ENCODE measurements at places on chromosomes 12 and 14. TPM values are rescaled to one million over a fixed set of nuclear protein-coding genes. Genes with fewer than 3 reads are reported as not detected.

GRCh38 chr12:106078358-106079010 lies 60.3 kb downstream of the NUAK1 start:
- no peaks in the 10 kb centered on the region for H3K4me1 ChIP-seq
- H3K36me3 ChIP-seq, result no peaks in the 10 kb centered on the region
- H3K27ac ChIP-seq, result no peak overlapping the region
- H3K4me3 ChIP-seq, result no peak overlapping the region

DNA sequence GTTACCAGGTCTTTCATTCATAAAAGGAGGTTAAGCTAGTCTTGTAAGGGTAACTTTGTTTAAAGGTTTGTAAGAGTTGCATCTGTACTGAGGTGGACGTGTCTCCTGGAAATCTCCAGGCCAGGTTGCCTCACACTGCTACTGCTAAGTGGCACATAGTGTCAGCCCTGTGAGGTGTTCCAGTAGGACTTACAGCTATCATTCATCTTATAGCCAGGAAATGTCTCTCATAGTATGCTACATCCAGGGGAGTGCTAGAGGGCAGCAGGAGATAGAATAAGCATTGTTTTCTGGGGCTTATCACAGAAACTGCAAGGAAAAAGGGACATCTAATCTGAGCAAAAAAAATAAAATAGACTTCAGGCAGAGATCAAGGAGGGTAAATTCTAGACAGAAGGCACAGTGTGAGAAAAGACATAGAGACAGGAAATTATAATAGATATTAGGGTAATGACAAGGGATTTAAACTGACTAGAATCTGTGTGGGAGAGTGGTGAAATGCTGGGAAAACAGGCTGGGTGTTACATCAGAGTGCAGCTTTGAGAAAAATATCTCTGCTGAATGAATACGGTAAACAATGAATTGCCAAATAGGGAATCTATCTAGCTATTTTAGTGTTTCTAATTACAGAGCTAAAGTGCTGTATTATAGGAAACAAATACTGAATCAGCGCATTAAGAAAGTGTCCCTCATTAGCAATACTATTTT lies 205.1 kb upstream of the ABCD2 start:
- H3K27me3 ChIP-seq, result no peaks in the 10 kb centered on the region
- H3K4me3 ChIP-seq, result no peak overlapping the region
- DNase-seq, result no peak
- no peaks in the 10 kb centered on the region for H3K4me1 ChIP-seq
- H3K27ac ChIP-seq, result no peak overlapping the region
- H3K36me3 ChIP-seq, result no peaks in the 10 kb centered on the region

DNA sequence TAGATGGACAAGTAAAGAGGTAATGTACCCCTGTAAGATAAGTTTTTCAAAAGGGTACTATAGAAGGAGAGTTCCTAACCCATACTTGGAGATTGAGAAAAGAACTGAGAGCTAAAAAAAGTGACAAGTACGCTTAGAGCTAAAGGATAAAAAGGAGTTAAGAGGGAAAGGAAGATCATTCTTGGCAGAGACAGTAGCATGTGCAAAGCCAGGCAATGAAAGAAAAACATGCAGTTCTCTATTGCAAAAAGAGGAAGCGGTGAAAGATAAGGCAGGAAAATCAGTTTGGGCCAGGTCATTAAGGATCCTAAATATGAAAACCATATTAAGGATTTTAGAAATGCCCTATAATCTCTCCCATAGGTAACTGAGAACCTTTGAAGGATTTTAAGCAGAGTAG lies 500.4 kb upstream of the GARIN6 start:
- no peak overlapping the region for H3K4me3 ChIP-seq
- H3K27ac ChIP-seq, result no peak overlapping the region
- no peaks in the 10 kb centered on the region for H3K36me3 ChIP-seq
- H3K4me1 ChIP-seq, result no peaks in the 10 kb centered on the region
- DNase-seq, result no peak

DNA sequence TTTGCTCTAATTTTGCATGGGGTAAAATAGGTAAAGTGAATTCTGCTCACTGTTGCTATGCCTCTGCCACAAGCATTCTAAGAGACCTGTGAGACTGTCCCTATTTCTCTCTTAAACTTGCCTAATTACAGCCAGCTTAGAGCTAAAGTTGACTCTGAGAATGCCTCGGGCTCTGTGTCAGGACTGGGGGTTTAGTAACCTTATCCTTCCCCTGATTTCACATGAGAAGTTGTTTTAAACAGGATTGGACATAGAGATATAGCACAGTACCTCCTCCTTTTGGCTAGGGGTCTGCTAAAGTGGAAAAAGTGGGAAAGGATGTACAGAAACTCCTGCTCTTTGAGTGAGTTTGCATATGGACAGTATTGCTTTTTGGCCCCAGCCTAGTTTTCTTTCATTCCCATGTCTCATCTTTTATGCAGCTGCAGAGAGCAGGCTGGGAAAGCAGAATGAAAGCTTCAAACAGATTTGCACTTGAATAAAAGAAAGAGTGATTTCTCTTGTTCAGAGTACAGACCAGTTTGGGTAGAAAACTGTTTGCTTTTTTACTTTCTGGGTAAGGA lies 122.0 kb downstream of the RAD51B start:
- no peaks in the 10 kb centered on the region for H3K4me1 ChIP-seq
- H3K36me3 ChIP-seq, result no peaks in the 10 kb centered on the region
- no peak overlapping the region for H3K4me3 ChIP-seq
- H3K27ac ChIP-seq, result no peak overlapping the region
- DNase-seq, result no peak

The ANG gene
- total RNA-seq, result 5.5 TPM

DNA sequence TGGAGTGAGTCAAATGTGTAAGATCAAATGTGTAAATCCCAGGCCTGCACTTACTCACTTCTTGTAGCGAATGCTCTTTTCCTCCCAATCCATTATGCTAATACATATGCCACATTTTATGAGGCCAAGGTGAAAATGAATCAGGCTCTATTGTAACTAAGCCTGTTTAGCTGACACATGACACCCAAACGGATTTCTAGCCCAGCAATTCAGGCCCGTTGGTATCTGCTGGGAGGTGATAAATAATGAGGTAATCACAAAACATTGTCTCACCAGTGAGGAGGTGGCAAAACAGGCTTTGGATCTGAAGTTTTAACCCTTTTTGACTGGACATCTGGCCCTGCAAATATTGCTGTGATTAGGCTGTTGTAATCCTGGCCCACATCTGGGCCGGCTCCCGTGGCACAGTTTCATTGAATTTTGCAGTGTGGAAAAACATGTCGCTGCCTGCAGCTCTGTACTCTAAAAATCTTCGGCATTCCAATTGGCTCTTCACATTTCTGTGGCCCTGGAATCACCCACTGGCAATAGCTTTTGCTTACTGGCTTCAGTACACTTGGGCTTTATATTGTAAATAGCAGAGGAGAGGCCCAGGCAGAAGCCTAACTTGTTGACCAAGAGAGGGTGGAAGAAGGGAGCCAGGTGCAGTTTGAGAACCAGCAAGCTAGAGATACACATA lies 106.1 kb downstream of the PAX9 start:
- no peak for DNase-seq
- H3K27me3 ChIP-seq, result no peaks in the 10 kb centered on the region
- no peak overlapping the region for H3K27ac ChIP-seq
- no peaks in the 10 kb centered on the region for H3K4me1 ChIP-seq

The MGAT4C gene
- not detected for total RNA-seq

DNA sequence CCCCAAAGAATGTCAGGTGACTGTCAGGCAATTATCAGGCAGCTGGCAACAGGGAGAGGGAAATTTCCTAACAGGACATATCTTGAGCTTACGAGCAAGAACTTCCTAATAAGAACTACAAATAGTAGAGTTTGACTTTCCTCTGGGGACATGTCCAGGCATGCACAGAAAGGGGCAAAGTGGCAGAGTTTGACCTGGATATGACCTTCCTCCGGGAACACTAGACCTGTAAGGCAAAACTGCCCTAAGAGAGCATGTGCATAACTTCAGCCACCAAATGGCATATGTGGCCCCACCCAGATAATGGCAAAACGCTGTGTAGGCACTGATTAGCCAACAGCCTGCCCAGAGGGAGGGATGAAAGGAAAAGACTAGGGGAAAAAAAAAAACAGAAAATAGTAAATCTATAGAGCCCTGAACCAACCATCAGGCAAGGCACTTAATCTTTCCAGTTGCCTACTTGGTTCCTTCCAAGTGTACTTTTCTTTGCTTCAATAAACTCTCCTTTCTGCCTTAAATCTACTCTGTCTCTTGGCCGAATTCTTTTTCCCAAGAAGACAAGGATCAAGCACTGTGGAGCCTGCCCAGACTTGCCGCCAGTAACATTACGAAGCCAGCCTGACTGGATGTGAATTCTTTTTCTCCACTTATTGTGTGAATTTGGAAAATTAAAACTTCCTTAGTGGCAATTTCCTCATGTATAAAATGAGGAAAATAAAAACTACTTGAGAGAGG lies 164.1 kb downstream of the SPTSSA start:
- no peak overlapping the region for H3K4me3 ChIP-seq
- no peaks in the 10 kb centered on the region for H3K4me1 ChIP-seq
- no peak overlapping the region for H3K27ac ChIP-seq
- peaks cover 2% of the 10 kb centered on the region for H3K27me3 ChIP-seq
- no peak for DNase-seq

The ZC3H10 gene
- 8.0 TPM for total RNA-seq

The PRH2 gene
- not detected for total RNA-seq

The NCOR2 gene
- 88.9 TPM for total RNA-seq

- no peaks in the 10 kb centered on the region for H3K4me1 ChIP-seq
- H3K27ac ChIP-seq, result no peak overlapping the region
- no peak overlapping the region for H3K4me3 ChIP-seq
- H3K27me3 ChIP-seq, result no peaks in the 10 kb centered on the region
- no peaks in the 10 kb centered on the region for H3K36me3 ChIP-seq
- no peak for DNase-seq
Observed at GRCh38 chr14:82897469-82898308, 1364.0 kb upstream of the SEL1L start.

The SOAT2 gene
- 1.4 TPM for total RNA-seq

GRCh38 chr12:103807561-103808238 lies 33.3 kb downstream of the NT5DC3 start:
- H3K36me3 ChIP-seq, result peaks cover 13% of the 10 kb centered on the region
- no peaks in the 10 kb centered on the region for H3K27me3 ChIP-seq
- no peak overlapping the region for H3K4me3 ChIP-seq
- no peak overlapping the region for H3K27ac ChIP-seq
- no peak for DNase-seq

DNA sequence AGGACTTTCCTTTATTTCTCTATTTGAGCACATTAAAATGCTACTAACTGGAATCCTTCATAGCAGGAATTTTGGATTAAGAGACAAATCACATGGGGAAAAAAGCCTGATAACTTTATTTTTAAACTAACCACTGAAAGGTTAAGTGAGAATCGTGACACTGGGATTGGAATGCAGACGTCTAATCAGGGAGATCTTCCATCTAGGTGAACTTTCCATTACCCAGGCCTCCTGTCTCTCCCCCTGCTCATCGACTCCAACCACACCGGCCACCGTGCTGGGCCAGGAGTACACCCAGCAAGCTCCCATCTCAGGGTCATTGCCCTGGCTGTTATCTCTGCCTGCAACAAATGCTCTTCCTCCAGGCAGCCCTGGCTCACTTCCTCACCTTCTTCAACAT lies 19.0 kb downstream of the PTGER2 start:
- H3K36me3 ChIP-seq, result peaks cover 58% of the 10 kb centered on the region
- no peak overlapping the region for H3K4me3 ChIP-seq
- H3K27ac ChIP-seq, result no peak overlapping the region
- peaks cover 2% of the 10 kb centered on the region for H3K27me3 ChIP-seq
